ENCODE measurements at places on chromosomes 1 and 21.

GRCh38 chr21:31284797-31285397 is 59.2 kb downstream of the TIAM1 start:
- no peak for DNase-seq

DNA sequence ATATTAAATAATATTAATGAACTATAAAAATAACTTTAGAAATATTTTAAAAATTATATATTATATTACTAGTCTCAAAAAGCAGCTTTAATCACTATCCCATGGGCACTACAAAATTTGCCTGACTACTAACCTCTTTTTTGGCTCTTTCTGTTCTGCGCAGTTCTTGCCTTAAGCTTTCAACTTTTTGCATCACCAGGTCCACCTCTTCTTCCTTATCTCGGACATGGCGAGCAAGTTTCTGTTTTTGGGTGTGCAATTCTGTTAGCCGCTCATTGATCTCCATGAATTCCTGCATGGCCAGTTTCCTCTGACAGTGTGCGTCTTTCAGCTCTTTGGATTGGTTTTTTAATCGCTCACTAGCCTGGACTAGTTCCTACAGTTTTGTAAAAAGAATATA is 172.4 kb downstream of the COQ8A start:
- no peak for DNase-seq

DNA sequence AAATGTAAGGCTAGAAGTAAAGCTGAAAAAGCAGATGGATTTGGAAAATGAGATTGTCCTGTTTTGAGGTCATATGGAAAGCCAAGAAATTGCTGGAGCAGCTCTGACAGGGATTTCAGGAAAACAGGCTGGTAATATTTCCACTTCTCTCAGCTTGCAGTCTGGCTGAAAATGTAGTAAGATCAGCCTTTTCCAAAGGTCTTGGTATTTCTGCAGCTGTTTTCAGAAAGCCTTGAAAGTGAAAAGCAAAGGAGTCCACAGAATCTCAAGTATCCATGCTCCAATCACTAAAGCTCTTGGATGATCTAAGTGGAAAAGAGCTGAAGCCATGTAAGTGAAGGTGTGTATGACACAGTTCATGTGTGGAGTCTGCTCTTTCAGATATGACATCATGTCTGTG is 41.6 kb upstream of the APOBEC4 start:
- DNase-seq, result no peak

DNA sequence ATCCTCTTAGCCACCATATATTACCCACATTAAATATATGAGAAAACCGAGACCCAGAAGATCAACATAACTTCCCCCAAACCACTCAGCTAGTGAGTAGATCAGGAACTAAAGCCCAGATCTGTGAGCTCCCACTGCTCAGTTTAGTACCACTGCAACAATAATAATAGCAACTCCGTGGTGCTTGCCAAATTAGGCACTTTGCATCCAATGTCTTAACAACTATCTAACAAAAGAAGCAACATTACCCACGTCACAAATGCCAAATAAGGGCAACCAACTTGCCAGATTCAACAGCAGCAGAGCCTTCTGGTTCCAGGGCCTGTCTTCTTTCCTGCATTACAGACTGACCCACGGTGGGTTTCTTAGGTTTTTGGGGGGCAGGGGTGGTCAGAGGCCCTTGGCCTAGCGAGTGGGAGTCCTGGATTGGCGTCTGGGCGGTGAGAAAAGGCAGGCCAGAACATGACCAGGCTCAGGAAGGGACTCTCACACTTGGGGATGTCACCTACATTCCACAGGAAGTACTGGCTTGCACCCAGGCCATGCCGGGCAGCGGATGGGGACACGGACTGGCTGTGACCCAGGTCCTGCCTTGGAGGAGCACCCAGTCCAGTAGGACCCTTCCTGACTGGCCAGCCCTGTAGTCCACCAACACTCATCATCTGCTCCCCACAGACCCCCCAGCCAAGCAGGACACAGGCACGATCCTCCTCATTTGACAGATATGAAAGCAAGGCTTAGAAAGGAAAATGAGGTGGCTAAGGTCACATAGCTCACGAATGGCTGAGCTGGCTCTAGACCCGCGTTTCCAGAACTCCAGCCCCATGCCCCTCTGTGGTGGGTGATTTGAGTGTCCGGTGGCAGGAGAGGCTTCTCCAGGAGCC is 4.6 kb downstream of the HCRTR1 start:
- no peak for DNase-seq

DNA sequence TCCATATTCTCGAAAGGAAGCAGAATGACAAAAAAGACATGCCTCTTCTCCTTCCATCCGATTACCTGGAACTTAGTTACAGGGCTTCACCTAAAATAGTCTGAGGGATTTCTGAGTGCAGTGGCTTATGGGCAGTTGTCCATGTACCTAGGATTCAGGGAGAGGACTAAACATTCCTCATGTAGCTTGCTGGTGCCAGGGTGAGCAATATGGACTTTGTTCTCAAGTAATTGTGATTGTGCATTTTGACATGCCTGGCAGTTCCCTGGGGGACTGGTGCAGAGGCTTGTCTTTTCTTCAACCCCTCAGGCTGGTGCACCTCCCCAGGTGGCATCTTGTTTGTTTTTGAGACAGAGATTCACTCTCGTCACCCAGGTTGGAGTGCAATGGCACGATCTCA is 6.1 kb upstream of the PSEN2 start:
- DNase-seq, result no peak

- no peak for DNase-seq
Observed at GRCh38 chr1:198917226-198917625, 278.4 kb downstream of the PTPRC start.

GRCh38 chr1:12229835-12230548 is at the start of gene VPS13D:
Gene VPS13D, plus strand, starts transcription at chr1:12230030. Its CDS starts 4,237 bp downstream, at chr1:12234267.
- DNase-seq, result no peak

- DNase-seq, result no peak
Observed at GRCh38 chr1:246226041-246226440, 281.0 kb downstream of the SMYD3 start.
